ENCODE measurements at places on chromosomes 12 and 14.

- no peak for DNase-seq
Measured at GRCh38 chr14:32201816-32202490, at the start of gene RNU6-7. TSS of gene RNU6-7 (plus strand) at chr14:32202045.

DNA sequence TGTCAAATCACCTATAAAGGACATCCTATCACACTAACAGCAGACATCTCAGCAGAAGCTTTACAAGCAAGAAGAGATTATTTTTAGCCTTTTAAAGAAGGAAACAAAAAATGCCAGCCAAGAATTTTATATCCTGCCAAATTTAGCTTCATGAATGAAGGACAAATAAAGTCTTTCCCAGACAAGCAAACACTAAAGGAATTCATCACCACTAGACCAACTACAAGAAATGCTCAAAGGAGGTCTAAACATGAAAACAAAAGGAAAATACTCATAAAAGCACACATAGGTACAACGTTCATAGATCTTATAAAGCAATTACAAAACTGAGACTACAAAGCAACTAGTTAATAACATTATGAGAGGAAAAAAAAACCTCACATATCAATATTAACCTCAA lies 20.7 kb upstream of the STAB2 start:
- DNase-seq: no peak

DNA sequence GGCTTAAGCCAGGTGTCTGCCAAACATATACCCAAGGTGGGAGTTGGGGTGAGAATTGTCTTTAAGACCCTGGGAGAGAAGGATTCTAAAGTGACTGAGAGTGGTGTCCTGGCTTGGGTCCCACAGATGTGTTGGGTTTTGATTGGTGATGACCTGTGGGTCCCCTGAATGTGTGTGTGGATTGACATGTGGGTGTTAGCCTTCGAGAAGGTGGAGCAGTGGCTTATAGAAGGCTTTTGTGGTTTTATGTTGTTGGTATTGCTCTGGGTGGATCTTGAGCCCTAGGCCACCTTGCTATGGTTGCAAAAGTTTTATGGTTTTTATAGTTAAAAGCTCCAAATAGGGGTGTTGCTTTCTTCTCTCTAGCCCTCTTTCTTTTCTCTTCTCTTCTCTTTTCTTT lies 29.7 kb downstream of the PLEKHG3 start:
- DNase-seq: no peak

- DNase-seq: no peak
Measured at GRCh38 chr14:57364659-57365450, 25.5 kb upstream of the NAA30 start.

- no peak for DNase-seq
Measured at GRCh38 chr14:54480830-54481562, 7.8 kb downstream of the GMFB start.

GRCh38 chr12:129693731-129694130 lies 210.1 kb downstream of the TMEM132D start:
- no peak for DNase-seq

- DNase-seq: no peak
Measured at GRCh38 chr14:96574633-96575632, 72.8 kb downstream of the PAPOLA start.

DNA sequence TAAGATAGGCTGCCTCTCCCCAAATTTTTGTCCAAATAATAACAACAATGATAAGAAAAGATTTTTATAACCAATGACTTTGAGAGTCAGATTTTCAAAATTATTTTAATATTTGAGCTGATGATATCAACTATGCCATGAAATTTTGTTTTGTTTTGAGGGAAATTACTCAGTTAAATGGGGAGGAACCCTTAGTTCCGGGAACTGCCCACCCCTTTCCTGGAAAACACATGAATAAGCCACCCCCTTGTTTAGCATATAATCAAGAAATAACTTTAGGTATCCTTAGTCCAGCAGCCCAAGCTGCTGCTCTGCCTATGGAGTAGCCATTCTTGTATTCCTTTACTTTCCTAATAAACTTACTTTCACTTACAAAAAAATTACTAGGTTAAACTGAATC lies 61.4 kb downstream of the HMGA2 start:
- no peak for DNase-seq

DNA sequence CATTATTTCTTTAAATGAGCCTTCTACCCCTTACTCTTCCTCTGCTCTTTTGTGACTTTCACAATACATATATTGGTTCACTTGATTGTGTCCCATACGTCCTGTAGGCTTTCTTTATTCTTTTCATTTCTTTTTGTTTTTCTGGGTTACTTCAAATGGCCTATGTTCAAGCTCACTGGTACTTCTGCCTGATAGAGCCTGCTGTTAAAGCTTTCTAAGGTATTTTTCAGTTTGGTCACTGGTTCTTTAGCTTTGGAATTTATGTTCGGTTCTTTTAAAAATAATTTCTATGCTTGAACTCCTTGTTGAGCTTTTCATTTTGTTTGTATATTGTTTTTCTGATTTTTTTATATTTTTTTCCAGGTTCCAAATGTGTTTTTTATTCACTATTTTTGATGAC lies 81.9 kb downstream of the E2F7 start:
- DNase-seq: no peak

- no peak for DNase-seq
Measured at GRCh38 chr12:108605000-108605689, 7.3 kb upstream of the TMEM119 start.

- DNase-seq: peak; percentile 42
Measured at GRCh38 chr12:94768398-94769046, 118.2 kb upstream of the TMCC3 start.

GRCh38 chr12:70197345-70197744 lies 45.9 kb upstream of the CNOT2 start:
- no peak for DNase-seq

DNA sequence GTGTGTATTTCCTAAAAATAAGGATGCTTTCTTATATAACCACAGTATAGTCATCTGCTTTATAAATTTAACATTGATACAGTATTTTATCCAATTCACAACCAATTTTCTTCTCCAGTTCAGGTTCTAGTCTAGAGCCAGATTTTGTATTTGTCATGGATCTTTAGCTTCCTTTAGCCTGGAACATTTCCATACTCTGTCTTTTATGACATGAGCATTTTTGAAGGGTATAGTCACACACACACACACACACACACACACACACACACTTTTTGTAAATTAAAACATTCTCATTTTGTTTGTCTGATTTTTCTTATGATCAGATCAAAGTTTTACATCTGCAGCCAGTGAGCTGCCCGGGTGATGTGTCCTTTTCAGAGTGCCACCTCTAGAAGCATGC lies 25.4 kb downstream of the CGRRF1 start:
- no peak for DNase-seq

DNA sequence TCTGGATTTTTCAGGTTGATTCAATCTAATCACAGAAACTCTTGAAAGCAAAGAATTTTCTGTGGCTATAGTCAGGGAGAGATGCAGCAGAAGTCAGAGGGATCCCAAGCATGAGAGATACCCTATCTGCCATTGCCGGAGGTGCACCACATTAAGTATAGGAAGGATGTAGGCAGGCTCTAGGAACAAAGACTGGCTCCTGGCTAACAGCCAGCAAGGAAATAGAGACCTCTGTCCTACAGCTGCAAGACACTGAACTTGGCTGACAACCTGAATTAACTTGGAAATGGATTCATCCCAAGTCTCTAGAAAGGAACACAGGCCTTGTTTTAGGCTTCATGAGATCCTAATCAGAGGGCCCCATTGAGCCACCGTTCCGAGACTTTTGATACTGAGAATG lies 364.9 kb upstream of the FLRT2 start:
- DNase-seq: no peak

DNA sequence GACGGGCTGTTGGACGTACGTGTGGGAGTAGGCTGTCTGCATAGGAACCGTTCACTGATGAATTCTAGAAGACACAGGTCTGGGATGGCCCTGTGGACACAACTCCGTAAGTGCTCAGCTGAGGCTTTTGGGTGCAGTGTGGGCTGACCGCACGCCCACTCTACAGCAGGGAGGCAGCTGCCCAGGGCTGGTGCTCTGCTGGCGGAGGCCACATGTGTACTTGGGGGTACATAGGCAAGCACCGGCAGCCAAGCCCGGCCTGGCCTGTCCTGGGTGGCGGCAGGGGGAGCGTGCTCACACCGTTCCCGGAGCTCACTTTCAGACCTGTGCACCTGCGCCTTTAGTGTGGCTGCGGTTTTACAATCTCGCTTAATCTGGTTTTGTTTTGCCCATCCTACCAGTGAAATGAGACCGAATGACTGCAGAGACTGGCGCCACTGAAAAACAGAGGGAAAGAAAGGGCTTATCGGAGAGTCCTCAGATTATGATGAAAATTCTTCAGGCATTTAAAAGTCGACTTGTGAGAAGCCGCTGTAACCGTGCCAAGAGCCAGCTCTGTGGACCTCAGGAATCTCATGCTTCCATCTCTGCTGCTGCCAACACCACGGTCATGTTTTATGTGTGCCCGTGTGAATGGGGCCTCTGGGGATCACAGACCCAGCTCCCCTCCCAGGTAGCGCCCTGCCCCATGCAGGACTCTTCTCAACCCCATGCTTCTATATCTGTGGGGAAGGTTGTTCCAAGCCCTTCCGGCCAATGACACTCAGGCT lies 45.8 kb downstream of the SSH1 start:
- no peak for DNase-seq

DNA sequence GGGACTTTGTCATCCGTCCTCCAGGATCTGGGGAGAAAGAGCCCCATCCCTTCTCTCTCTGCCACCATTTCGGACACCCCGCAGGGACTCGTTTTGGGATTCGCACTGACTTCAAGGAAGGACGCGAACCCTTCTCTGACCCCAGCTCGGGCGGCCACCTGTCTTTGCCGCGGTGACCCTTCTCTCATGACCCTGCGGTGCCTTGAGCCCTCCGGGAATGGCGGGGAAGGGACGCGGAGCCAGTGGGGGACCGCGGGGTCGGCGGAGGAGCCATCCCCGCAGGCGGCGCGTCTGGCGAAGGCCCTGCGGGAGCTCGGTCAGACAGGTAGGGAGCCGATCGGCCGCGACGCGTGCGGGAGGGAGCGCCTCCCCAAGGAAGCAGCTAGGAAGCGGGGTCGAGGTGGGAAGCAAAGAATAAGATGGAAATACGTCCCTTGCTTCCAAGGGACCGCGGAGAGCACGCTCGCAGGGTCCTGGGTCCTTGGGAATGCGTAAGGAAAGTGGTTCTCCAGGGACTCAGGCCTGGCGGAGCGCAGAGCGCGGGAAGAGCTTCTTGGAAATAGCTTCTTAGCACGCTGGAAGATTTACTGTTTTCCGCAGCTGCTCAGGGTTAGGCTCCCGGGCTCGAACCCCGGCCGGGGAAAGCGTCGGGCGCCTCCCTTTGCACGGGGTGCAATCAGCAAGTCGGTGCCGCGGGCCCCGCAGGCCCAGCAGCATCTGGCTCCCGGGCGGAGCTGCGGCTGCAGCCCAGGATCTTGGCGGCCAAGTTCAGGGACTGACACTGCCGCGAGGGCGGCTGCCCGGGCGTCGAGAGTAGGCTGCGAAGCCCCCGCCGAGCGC lies 457 bp downstream of the SOCS2 start:
- no peak for DNase-seq

GRCh38 chr12:67623259-67623658 lies 25.3 kb upstream of the DYRK2 start:
- no peak for DNase-seq

DNA sequence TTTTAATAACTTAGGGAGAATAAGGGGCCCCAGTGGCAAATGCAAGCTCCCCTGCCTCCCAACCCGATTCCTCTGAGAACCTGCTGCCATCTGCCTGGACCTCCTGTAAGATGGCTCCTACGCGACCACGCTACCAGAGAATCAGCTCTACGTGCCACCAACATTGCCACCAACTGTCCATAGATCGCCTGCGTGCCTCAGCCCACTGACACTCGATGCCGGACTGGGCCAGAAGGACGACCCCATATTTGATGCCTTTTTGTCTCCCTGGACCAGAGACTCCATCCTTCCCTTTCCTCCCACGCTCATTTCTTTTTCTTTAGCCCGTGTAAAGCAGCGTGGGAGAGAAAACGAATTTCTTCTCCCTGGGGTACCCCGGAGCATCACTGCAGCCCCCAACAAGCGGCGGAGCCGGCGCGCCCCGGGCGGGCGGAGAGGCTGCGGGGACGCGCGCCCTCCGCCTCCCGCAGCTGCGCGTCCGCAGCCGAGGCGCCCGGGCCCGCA lies 565 bp upstream of the KLHL42 start:
- DNase-seq: peak; percentile 22

DNA sequence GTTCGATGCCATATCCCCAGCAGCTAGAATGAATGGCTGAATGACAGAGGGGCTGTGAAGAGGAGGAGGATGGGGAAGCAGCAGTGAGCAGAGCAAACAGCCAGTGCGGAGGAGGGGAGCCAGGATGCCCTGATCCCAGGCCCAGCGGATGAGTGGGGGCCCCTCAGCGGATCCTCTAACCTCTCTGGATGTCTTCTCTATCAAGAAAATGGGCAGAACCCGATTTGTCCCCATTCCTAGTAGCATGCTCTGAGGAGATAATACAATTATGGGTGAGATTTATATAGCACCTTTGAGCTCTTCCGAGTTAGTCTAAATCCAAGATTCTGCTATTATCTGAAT lies 30.0 kb upstream of the RPLP0 start:
- no peak for DNase-seq

DNA sequence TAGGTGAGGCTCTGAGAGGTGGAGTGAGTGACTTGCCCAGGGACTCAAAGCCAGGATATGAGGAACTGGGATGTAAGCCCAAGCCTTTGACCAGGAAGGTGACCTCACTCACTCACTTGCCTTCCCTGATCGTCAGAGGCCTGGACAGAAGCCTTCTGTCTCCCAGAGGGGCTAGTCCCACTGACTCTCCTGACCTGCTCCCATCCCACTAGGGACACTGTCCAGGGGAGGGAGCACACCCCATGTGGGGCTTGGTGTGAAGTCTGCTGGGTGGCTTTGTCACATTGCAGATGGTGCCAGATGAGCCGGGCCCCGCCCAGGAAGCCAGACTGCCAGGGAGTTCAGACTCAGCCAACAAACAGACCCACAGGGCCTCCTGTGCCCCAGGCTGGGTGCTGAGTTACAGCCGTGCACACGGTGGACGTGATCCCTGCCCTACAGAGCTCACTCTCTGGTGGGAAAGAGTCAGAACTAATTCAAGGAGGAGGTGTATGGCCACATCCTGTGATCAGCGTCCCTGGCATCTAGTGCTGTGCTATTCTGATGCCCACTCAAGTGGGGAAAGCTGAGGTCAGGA lies 28.3 kb downstream of the MMAB start:
- DNase-seq: no peak

GRCh38 chr14:61247935-61248334 lies 33.2 kb downstream of the TMEM30B start:
- no peak for DNase-seq

GRCh38 chr12:58925111-58925611 lies 4.9 kb upstream of the LRIG3 start:
- no peak for DNase-seq

GRCh38 chr14:91004987-91005386 lies 55.5 kb downstream of the RPS6KA5 start:
- DNase-seq: no peak

- DNase-seq: no peak
Measured at GRCh38 chr12:14775636-14775980, 27.7 kb downstream of the WBP11 start.

DNA sequence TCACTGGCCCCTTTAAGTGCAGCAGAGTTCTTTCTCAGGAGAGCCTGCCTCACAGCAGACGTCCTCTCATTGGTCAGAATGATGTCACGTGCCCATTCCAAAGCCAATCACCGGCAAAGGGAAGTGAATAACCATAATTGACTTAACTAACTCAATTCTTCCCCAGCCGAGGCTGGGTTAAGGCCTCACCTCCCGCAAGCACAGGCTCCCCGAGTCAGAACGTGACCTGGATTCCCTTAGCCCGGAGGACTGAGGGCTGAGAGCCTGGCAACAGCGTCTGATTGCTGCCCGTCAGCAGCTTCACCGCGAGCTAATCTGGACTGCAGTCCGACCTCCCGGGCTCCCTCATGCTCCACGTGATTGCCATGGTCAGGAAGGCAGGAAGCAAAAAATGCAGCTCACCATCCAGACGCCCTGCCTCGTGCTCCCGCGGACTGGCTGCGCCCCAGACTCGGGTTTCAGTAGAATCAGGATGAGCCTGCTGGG lies 92.1 kb upstream of the FZD10 start:
- no peak for DNase-seq
